ENCODE measurements at places on chromosomes 6 and 20.

- no peak for DNase-seq
Observed at GRCh38 chr20:38052870-38053269, 19.3 kb downstream of the RPRD1B start.

GRCh38 chr6:49579649-49580048 lies 29.2 kb downstream of the C6orf141 start:
- DNase-seq: no peak

DNA sequence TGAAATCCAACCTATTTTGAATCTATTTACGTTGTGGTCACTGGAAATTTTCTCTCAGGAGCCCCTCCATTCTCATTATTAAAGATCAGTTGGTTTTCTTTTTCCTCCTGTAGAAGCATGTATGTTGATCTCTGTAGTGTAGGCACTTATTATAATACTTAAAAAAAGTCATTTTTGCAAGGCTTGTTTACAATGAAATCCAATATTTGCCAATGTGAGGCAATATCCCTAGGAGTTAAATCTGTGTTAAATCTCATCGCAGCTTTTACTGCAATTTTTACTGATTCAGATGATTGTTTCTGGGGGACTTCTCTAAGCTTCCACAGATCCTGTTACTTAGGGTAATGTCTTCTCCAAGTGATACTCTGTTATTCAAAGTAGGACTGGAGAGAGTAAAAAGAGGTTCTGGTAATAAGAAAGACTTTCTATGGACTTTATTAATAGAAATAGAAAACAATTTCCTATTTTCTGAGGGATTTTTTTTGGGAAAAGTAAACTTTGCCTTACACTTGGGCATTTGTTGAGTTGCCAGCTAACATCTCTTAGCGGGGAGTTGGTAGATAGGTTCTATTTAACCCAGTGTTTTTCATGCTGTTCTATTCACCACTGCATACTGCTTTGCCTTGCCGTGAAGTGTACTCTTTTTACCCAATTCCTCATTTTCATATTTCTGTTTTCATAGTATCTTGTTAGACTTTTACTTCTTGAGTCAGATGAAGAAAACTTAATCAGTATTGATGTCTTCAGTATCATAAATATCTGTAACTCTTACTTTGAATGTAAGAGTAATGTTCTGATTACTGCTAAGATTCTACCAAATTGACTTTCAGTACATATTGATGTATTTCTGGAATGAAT lies 48.6 kb downstream of the CDKAL1 start:
- peak; percentile 44 for DNase-seq

GRCh38 chr6:113856375-113856624 lies 845 bp upstream of the MARCKS start:
- DNase-seq: no peak

DNA sequence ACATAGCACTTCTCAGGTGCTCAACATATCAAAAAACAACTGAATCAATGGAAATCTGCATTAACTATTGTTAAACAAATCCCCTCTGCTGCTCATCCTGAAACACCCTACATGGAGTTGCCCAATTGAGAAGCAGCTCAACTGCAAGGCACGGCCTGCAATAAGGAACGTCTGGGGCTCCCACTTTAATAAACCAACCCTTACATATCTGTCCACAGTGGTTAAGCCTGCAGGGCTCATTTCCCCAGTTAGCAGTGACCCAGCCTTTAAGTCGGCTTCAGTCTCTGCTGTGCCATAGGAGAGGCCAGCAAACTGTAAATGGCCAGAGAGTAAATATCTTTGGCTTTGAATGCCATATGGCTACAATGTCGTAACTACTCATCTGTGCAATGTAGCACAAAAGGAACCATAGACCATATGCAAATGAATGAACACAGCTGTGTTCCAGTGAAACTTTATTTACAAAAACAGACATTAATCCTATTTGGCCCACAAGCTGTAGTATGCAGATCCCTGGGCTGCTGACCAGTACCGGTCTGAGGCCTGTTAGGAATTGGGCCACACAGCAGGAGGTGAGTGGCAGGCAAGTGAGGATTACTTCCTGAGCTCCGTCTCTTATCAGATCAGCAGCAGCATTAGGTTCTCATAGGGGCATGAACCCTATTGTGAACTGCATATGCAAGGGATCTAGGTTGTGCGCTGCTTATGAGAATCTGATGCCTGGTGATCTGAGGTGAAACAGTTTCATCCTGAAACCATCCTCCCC lies 522.7 kb upstream of the CDH4 start:
- DNase-seq: no peak

DNA sequence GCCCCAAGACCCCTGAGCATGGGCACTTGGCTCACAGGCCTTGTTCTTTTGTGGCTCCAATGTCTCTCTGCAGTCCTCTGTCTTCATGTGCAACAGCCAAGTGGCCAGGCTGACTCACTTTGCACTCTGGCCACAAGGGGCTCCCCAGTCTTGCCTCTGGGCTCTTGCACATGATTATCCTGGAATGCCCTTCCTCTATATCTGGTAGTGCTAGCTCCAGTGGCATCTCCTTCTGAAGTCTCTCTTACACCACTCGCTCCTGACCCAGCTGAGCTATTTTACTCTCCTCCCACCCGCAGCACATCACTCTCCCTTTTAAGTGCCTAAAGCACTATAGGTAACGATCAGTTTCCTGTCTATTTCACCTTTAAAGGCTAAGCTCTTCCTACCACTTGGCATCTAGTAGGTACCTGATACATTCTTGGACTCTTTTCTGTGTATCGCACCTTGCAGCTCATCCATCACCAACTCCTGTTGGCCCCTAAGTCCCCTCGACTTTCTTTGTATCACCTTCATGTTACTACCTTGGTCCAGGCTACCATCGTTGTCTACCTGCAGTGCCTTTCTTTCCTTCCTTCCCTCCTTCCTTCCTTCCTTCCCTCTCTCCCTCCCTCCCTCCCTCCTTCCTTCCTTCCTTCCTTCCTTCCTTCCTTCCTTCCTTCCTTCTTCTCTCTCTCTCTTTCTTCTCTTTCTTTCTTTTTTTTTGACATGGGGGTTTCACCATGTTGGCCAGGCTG lies 211.9 kb upstream of the RNF24 start:
- DNase-seq: no peak

GRCh38 chr20:5484926-5485325 lies 168.2 kb upstream of the PROKR2 start:
- no peak for DNase-seq

DNA sequence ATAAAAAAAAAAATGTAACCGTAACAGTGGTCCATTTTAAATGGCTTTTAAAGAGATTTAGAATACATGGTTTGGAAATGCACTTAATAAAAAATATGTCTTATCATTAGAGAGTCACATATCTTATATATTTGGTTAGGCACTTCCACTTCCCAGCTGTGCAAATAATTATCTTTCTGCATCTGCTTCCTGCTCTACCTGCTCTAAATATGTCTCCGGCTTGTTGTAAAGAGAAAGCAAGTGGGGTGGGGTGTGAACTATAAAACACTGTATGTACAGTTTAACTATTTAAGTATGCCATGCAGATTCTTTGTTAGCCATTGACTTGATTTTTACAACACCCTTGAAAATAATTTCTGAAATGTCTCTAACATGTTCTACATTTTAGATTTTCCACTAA lies 106.3 kb downstream of the NKAIN2 start:
- DNase-seq: no peak

- DNase-seq: no peak
Observed at GRCh38 chr6:68711386-68712000, 76.4 kb downstream of the ADGRB3 start.

DNA sequence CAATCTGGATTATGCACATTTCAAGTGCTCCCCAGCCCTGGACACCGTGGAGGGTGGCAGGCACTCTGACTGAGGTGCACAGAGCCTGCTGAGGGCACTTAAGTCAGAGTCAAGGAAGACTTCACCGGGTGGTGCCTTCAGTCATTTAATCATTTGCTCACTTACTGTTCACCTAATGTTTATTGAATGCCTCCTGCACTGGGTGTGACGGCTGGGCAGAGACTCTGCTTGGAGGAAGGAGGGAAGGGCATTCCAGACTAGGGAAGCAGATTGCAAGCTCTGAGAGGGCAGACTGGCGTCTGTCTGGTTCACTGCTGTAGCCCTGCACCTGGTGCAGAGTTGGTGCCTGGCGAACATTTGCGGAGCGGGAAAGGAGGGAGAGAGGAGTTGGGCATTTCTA lies 54.2 kb upstream of the FAM83D start:
- no peak for DNase-seq

- no peak for DNase-seq
Observed at GRCh38 chr6:136614350-136614749, 64.1 kb upstream of the MAP7 start.

GRCh38 chr6:87482366-87482765 lies 9.6 kb downstream of the SLC35A1 start:
- no peak for DNase-seq

DNA sequence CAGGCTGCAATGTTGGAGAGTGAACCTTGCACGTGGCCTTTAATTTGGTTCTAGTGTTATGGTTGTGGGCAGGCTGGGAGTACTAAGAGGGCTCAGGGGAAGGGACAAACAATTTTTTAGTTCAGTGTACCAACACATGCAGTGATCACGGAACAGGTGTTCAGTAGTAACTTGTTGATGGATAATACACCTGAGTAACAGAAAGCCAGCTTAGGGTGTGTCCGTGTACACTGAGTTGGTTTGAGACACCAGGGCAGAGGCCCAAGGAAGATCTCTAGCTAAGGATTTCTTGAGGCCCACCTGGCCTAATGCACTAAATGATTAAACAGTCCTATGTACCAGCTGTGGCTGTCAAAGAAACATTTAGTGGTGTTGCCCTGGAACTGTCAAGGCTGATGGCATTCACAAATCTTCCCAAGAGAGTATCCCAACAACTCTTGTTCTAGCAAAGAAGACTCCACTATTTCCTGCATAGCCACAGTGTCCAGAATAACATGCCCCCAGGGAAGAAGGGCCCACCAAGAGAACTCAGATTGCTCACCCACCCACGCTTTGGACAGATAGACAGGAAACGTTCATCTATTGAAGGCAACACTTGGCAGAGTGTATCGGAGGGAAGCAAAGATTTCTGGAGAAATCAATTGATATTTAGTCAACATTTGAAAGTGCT lies 60.0 kb downstream of the CD83 start:
- no peak for DNase-seq

DNA sequence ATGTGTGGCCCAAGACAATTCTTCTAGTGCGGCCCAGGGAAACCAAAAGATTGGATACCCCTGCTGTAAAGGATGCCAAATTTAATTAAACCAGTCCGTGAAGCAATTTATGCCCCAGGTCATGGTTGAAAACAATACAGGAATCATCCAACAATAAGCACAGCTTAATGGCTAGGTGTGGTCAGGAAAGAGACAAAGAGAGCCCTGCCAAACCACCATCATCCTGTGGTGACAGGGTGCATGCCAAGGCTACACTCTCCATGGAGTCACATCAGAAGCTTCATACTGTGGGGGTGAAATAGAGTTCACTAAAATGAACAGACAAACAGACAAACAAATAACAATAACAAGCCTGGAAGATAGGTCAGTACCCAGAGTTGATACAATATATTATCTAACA lies 62.7 kb downstream of the DZANK1 start:
- no peak for DNase-seq

- DNase-seq: no peak
Observed at GRCh38 chr6:120278689-120279396, 929.3 kb upstream of the MAN1A1 start.

GRCh38 chr20:43565758-43566104 lies 6.9 kb downstream of the SGK2 start:
- DNase-seq: no peak

GRCh38 chr6:149425224-149425623 lies 25.2 kb downstream of the SUMO4 start:
- DNase-seq: no peak

Data from activated CD4-positive, alpha-beta T cell treated with anti-CD3 and anti-CD28 coated beads, Interleukin-2, Interleukin-4, amounts not matched to agents 100 ng/mL and 50 ng/mL, durations not matched to agents 16 hours and 8 hours (primary cell).